Suppressor macrophage treated with lipopolysaccharide for 1 hour (primary cell): ENCODE measurements at places on chromosomes 7 and 10.
A peak's percentile ranks its signal among the peaks of the same experiment; 100 is the strongest.

- DNase-seq = no peak
These were observed 93.3 kb upstream of the DUSP5 start for GRCh38 chr10:110404413-110404812.

GRCh38 chr7:78370936-78371335 is 572.4 kb downstream of the PHTF2 start:
- no peak for DNase-seq

DNA sequence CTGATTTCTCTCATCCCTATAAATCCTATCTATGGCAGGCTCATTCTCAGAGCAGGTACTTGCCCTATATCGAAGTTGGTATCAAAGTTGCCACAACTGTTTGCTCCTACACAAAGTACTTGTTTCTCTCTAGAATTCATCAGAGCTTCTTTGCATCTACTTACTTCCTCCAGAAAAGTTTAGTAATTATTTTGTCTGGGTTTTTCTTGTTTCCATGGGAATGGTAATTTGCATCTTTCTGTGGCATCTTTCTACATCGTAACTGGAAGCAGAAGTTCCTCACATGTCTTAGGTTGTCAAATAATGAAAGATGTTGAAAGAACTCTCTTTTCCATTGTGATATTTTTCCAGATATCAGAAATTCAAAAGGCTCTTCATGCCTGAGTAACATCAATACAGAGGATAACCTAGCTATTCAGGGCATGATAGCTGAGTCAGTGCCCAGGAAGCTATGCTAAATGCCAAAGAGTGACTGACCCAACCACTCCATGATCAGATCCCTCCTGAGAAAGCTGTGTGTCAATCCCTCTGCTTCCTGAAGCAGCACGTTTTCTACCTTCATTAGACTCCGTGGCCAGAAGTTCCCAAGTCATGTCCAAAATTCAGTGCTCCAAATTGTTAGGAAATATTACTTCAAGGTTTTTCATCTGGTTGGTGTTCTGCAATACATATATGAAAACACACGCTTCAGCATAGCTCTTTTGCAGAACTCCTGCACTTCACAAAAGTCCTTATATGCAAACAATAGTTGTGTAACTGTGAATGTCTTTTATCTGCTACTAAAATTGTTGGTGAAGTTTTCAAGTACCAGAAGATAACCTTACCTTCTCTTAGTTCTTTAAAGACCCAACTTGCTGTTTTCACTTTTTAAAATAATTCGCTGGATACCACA is 216.5 kb downstream of the VTI1A start:
- peak; percentile 61 for DNase-seq

GRCh38 chr10:93851169-93851568 is 42.6 kb upstream of the SLC35G1 start:
- no peak for DNase-seq

DNA sequence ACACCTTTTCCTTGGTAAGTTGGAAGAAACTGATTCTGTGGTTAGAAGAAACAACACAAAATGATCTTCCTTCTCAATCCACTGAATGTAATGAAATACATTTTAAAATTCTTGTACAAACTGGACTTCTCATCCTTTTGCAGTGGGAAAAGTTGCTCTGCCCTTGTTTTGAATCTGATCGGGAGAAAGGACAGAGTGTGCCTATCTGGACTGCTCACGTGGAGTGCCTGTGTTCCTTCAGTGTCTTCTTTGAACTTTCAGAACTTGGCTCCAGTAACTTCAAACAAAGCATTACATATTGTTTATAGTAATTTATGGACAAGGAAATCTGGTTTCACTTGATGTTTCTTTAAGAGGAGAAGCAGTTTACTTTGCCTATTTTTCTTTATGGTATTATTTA is 17.1 kb downstream of the SLC26A3 start:
- no peak for DNase-seq

GRCh38 chr10:132632091-132632561 is 94.5 kb downstream of the INPP5A start:
- DNase-seq = no peak

GRCh38 chr10:5440206-5440605 is 27.8 kb downstream of the NET1 start:
- DNase-seq = no peak

- DNase-seq = no peak
These were observed 2.5 kb downstream of the PGAM2 start for GRCh38 chr7:44062903-44063295.

GRCh38 chr10:80829151-80829550 is 291.4 kb downstream of the SH2D4B start:
- DNase-seq = no peak

GRCh38 chr10:62861507-62861906 is 45.3 kb upstream of the EGR2 start:
- no peak for DNase-seq

- DNase-seq = no peak
These were observed 34.2 kb downstream of the SEMA3C start for GRCh38 chr7:80884511-80885195.

DNA sequence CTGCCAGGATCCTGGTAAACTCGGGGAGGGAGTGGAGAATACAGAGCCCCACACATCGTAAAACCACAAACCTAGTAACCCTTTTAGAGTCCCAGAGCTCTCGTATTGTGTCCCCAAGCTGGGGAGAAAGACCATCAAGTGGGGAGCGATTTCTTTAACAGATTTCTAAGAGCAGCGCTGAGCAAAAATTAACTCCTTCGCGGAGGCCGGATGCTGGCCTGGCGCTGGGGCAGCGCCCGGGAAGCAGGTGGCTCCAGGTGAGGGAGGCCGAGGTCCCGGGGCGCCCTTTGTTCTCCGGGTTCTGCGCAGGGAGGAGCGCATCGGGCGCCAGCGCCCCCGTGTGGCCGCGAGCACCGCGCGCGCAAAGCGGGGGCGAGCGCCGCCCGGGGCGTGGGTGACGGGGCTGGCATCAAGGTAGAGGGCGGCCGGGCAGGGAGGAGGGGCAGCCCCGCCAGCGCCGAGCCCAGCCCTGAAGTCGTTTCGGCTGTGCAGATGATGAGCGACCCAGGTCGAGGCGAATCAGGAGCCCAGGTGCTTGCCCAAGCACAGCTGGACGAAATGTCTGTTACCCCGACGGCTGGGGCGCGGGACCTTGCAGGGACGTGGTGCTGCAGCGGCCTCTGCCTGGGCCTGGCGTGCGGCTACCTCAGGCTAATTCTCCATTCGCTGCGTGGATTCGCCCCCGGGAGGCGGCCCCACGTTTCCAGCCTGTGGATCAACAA is 10.4 kb upstream of the FGFR2 start:
- peak; percentile 75 for DNase-seq

DNA sequence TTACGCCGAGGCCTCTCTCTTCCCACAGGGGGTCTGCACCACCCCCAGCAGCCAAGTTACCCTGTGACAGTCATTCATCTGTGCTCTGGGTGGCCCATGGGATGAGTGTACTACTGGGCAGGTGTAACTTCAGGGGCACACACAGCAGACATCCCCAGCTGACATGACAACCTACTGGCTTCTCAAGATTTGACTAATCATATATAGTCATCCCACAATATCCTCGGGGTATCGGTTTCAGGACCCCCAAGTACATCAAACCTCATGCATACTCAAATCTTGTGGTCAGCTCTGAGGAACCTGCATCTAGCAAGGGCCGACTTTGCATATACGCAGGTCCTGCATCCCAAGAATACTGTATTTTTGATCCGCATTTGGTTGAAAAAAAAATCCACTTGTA is 336.9 kb upstream of the C7orf33 start:
- no peak for DNase-seq

DNA sequence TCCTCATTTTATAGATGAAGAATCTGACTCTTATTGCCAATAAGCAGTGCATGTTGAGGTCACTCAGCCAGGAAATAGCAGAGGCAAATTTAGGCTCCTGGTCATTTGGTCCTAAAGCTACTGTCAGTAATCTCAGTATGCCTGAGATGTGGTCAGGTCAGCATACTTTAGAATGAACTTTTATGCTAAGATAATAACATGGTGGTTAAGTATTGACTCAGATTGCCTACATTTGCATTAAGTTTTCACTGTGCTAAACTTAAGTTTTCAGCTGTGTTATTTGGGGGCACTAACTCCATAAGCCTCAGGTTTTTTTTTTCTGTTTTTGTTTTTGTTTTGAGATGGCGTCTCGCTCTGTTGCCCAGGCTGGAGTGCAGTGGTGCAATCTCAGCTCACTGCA is 35.9 kb upstream of the CCSER2 start:
- DNase-seq = no peak

DNA sequence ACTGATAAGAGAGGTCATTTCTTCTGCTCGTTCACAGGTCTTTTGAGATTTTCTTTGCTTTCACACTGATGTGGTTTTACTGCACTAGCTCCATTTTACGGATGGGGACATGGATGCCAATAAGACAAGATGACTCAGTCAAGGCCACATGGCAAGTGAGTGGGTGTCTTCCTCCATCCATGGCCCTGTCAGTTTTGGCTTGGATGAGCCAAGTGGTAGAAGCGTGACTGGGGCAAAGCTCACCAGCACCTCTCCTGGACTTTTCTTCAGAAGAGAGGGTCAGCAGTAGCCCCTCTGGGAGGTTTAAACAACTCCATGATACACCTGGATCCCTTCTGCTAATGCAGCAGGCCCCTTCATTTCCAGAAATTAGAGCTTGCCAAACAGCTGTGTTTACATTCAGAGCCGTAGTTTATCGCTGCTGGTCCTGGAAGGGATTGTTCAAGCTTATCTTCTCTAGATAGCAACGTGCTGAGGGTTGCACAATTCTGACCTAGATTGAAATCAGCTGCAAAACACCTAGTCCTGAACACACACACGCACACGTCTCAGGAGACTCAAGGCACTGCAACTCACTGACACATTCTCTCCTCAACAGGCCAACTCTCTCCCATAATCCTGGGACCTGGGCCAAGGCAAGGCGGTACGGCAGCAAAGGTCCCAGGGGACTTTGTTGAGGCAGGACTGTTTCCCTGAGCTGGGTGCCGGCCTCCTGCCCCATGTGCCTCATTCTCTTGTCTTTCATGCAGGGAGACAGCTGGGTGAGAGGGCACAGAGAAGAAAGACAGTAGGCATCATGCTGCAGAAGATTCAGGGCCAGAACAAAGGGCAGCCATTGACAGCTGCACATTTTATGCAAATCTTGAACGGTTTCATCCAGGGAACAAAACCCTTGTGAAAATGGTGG is 14.2 kb upstream of the PDCD4 start:
- peak; percentile 65 for DNase-seq

- DNase-seq = no peak
These were observed 965.1 kb downstream of the CCSER2 start for GRCh38 chr10:85293483-85293882.

- DNase-seq = no peak
These were observed 101.3 kb downstream of the COL28A1 start for GRCh38 chr7:7434329-7434728.

DNA sequence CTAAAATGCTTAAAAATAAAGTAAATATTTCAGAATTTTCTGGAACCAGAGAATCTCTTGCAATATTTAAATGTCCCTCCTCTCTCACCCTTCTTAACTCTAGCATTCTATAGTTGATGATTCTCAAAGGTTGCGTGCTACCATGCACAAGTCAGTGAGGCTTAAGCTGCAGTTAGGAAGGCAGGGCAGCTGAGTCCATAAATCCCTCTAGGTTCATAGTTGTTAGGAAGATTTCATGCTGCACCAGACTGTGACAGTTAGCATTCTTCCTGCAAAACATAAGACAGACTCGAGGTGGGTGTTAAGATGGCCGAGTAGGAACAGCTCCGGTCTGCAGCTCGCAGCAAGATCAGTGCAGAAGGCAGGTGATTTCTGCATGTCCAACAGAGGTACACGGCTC is 70.6 kb downstream of the MET start:
- no peak for DNase-seq
